Posterior cingulate gyrus (tissue), 11 donors: ENCODE measurements at places on chromosomes 13 and 19.

- DNase-seq = no peak
These were observed 38.2 kb downstream of the ARRDC2 start for GRCh38 chr19:18046059-18046718.

GRCh38 chr13:106599875-106600797 lies 32.2 kb upstream of the ARGLU1 start:
- no peak for DNase-seq

GRCh38 chr19:6540918-6541689 lies 10.3 kb downstream of the TNFSF9 start:
- no peak for DNase-seq

DNA sequence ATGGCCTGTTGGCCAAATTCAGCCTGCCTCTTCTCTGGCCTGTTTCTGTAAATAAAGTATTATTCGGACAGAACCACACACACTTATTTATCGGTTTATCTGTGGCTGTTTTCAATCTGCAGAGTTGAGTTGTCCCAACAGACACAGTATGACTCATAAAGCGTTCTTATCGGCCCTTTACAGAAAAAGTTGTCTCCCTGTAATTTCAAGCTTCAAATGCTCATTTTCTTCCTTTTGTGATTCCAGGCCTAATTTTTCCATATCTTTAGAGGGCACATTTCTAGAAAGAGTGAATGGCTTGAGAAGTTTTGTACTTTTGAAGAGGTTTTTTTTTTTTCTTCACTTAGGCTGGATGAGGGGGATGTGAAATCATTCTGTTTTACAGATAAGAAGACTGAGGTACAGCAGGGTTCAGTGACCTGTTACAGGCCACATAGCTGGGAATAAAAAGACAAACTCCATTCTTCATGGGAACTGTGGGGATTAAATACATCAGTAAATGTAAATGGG lies 440.9 kb downstream of the TSHZ3 start:
- DNase-seq = no peak

- DNase-seq = no peak
These were observed 39.9 kb downstream of the ZNF146 start for GRCh38 chr19:36254848-36255247.

- no peak for DNase-seq
These were observed 3.4 kb downstream of the ZNF607 start for GRCh38 chr19:37716140-37716539.

DNA sequence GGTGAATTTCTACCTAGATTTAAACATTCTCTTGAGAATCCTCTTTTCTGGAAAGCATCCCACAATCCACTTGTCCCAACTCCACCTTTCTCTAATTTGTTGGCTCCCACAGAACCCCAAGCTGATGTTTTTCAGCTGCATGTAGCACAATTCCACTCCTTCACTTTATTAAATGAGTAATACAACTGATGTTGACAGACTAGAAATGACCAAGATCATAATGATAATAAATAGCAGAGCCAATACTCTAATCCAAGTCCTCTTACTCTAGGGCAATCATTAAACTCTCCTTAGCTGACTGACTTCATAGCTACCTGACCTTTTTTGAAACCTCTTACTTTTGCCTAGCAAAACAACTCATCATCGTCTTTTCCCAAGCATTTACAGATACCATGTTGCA lies 27.9 kb upstream of the STARD13 start:
- DNase-seq = no peak

DNA sequence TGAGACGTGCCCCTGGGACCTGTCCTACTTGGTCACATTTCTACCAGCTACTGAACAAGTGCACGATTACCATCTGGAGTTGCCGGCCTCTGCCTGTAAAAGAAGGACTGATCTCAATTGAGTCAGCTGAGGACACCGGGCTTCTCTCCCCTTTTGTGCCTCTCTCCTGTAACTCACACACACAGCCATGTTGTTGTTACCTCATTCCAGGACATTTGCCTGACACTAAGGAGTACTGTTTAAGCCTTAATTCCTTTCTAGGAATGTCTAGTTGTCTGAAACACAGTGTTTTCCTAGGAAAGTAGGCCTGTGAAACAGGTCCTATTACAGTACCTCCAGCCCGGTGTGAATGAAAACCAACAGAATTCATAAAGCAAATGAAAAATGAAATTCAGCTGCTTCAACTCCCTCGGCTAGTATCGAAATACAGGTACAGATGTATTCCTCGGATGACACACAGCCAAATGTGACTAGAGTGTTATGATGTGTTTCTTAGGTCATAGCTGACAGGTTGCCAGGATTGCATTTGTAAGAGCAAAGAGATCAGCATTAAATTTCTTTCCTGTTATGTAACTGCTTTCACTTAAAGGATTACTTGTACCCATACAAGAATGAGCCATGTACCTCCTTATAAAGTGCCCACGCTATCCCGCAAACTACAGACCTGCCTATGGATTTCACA lies 152.0 kb upstream of the IRS2 start:
- no peak for DNase-seq

DNA sequence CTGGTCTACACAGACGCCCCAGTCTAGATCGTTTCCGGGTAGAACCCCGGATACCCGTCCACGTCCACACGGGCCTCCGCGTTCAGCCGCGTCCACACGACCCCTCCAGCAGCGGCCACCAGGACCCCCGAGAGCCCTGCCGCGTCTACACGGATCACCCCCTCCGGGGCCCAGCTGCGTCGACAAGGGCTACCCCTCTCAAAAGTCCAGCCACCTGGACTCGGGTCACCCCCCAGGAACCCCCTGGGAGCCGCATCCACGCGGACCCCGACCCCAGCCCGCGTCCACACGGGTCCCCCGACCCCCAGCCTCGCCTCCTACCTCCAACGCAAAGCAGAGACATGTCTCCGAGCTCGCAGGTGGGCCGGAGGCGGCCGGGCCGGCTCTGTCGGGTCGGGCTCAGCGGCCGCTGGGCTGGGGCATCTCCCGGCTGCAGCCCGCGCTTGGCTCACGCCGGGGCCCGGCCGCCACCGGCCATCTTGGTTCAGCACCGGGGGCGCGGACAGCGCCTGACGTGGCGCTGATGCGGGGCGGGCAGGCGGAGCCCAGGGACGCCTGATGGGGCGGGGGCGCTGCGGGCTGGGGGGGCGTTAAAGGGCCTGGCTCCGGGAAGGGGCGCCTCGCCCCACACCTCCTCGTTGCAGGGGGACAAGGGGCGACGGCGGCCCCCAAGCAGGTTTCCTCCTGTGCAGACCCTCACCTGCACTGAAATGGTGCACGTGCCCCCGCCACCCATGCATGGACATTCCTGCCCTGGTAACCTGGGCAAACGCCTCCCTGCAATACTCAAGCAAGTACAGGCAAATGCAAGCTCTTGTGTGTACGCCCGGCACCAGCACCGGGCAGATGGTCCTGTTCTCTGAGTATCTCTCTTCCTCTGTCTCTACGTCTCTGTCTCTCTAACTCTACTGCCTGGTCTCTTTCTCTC lies at the start of gene UNC13A:
UNC13A (minus strand) TSS at position 498 of the 928 bp plus-strand sequence; CDS start at position 343, 155 bp downstream.
- peak; percentile 78 for DNase-seq

DNA sequence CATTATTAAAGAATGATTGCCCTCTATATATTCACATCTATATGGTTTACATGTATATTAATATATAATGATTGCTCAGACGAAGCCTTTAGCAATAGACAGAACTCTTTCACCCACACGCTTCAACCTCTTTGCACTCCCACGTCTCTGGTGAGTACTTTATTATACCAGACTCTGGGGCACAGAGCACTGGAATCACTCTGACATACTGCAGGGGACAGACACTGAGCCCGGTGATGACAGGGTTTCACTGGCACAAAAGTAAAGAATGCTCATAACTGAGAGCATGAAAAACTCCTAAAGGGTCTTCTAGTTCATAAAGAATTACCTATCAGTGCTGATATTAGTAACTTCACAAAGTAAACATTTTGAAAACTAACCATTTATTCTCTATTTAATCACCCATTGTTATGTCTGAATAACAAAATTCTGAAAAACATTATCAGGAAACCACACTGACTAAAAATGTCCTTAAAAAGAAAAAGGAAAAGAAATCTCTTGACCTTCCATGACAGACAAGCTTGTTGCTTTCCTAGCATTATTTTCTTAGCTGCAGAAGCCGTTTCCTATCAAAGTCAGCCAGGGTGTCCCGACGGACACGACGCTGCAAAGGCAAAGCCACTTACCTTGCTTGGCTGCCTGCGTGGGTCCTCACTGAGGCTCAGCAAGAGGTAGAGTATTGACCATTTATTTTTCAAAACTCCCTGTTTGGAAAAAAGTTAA lies 29.1 kb downstream of the TUBGCP3 start:
- DNase-seq = no peak

DNA sequence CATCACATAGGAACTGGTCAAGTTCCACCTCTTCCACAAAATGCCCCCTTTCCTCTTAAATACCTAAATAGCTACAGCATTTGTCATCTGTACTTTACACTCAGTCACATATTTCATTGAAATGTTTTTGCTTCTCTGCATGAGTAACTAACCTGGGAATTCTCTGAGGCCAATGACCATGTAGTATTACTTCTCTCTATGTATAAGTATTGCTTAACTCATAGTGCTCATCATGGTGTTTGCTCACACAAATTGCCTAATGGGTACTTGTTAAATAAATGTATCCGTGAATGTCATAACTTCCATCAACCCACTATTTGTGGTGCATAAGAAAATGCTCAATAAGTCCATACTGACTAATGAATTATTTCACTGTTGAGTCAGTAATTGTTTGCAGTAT lies 115.5 kb downstream of the FGF14 start:
- no peak for DNase-seq

GRCh38 chr19:27736225-27736624 lies 1476.7 kb downstream of the UQCRFS1 start:
- no peak for DNase-seq

GRCh38 chr19:56491399-56491798 lies 14.3 kb upstream of the ZNF667 start:
- no peak for DNase-seq

GRCh38 chr13:34241332-34241731 lies 423.4 kb downstream of the RFC3 start:
- DNase-seq = no peak

DNA sequence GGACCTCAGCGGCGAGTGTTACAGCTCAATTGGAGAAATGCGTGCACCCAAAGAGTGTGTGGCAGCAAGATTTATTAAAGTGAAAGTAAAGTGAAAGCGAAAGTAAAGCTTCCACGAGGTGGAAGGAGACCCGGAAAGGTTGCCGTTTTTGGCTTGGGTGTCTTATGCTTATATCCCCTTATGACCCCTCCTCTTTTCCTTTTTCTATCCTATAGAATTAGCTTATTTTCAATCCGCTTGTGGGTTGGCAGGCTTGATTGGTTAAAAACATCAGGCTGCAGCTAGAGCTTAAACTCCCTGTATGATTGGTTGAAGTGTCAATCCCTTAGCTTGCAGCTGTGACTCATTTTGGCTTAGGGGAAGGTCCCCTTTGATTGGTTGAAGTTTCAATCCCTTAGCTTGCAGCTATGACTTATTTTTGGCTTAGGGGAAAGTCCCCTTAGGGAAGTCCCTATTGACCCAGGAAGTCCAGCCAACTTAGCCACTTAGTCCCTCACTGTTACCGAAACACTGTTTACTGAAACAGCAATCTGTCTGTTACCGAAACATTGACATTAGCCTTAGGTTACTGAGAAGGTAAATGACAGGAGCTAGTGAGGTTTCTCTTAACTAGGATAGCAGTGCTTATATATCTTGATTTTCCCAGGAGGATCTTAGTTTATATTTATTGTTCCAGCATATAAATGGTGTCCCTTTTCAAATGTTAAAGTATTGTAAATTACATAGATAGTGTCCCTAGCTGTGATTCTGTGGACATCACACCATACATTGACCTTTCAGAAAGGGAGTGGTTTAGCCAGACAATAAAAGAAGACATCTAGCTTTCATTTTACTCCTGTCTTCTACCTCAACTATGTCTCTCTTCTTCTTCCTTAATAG lies 575.8 kb downstream of the DACH1 start:
- DNase-seq = no peak

DNA sequence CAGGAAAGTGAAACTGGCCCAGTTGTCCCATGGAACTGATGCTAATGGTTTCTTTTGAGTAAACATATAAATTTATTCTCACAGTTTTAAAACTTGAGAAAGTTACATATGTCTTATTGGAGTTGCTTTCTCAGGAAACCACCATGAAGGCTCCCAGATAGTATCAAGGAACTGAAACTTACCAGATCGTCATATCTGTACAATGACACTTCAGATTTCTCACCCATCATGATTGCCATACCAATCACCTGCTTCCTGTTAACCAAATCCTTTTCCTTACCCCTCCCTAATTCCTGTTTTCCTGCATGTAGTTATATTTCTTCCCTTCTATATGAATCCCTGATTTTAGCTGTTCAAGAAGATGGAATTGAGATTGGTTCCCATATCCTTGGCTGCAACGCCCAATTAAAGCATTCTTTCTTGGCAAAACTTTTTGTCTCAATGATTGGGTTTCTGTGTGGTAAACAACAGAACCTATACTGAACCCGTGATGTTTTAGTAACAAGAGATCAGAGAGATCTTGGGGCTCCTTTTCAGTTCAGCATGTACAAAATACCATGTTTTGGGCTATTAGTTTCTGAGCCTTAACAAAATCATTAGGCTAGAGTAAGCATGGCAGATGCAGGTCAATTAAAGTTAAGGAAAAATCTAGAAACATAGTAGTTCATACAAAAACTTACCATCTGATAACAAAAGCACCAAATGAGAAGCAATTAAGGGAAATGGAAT lies 781.3 kb upstream of the MIR17HG start:
- DNase-seq = no peak

DNA sequence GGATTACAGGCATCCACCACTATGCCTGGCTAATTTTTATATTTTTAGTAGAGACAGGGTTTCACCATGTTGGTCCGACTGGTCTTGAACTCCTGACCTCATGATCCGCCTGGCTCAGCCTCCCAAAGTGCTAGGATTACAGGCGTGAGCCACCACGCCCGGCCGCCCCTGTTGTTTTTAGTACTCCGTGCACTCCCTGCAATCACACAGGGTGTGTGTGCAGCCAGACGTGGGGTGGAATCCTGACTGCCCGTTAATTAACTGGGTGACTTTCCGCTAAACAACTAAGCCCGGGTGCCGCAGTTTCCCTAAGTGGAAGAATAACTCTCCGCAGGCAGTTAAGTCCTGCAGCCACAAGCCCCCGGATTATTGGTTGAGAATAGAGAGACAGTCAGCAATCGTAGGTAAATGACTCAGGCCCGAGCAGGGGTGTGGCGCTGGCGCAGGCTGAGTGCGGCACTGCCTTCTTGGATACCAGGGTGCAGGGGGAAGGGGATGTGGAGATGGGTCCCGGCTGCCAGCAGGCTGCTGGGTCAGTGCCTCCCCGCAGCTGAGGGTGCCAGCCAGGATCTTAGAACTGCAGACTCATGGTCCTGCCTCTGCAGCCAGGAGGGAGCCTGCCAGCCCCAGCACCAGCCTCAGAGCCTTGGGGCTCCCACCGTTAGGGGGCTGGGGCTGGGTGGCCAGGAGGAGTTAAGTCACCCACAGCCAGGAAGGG lies 6.1 kb upstream of the FXYD3 start:
- no peak for DNase-seq

- DNase-seq = no peak
These were observed 72.9 kb downstream of the ARHGEF7 start for GRCh38 chr13:111187960-111188541.

GRCh38 chr13:73602295-73602694 lies 531.9 kb downstream of the KLF12 start:
- no peak for DNase-seq

GRCh38 chr13:96274046-96274445 lies 184.1 kb downstream of the HS6ST3 start:
- DNase-seq = no peak
